NCI-H446 (cell line): ENCODE measurements at places on chromosomes 1 and 21.

DNA sequence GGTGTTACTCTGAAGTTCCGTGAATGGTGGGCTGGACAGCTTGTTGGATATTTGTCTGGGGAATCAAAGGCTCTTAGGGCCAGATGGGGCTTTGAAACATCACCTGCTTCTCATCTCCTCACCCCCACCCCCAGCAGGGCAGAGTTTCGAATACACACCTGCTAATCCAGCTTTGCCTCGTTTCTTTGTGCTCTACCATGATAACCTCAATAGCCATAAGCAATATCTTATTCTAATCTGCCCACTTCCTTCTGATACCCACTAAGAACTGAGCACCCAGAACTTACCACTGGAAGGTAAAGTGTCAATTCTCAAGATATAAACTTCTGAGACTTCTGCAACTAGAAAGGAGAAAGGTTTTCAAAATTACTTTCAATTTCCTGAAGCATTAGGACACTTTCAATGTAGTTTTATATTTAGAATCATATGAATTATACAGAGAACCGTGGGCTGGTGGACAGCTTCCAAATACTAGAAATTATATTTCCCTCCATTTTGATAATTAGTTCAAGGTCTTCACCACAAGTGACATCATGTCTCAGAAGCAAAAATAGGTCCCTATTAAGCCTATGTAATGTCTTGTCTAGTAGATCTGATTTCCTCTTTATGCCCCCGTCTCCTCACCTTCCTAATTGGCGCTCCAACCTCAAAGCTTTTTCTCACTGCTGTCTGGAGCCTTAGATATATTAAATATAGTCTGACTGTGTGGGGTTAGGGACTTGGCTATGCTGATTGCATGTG, 64.4 kb upstream of the NEK2 start:
- no peak for DNase-seq

- no peak for DNase-seq
Observed at GRCh38 chr1:35030756-35031446, 844 bp downstream of the ZMYM6 start.

GRCh38 chr1:32695098-32695904, 7.3 kb downstream of the SYNC start:
- no peak for DNase-seq

- DNase-seq: no peak
Observed at GRCh38 chr1:108850929-108851328, 6.0 kb downstream of the AKNAD1 start.

DNA sequence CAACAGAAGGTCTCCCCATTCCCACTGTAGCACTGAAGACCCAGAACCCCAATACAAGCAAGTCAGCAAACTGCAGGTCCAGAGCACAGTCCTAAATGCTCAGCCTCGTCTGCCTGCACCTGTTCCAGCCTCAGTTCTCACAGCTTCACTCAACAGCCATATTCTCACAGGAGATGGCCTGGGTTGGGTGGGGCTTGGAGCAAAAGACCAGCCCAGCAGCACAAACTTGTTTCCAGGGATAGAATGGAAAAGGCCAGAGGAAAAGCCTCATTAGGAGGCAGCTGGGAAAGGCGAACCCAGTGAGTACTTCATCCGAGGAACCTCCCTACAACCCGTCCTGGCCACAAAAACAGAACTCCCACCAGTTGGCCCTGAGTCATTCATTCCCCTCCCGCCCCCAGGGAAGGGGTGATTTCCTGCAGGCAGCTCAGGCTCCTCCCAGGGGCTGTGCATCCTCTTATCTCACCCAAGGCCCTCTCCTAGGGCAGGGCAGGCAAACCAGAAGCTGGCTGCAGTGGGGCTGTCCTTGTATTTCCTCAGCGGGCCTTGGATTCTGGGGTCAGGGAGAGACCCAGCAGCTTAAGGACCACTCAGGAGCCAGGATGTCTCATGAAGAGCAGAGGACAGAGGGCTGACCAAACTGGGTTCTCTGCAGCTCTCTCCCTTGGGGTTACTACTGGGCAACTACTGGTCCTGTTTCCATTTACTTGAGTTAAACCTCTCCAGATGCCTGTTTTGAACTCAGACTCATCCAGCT, 7.4 kb upstream of the MPL start:
- no peak for DNase-seq

- DNase-seq: no peak
Observed at GRCh38 chr1:235999259-235999925, 65.5 kb downstream of the NID1 start.

GRCh38 chr1:233543338-233544255, 70.3 kb upstream of the KCNK1 start:
- DNase-seq: peak; percentile 20

DNA sequence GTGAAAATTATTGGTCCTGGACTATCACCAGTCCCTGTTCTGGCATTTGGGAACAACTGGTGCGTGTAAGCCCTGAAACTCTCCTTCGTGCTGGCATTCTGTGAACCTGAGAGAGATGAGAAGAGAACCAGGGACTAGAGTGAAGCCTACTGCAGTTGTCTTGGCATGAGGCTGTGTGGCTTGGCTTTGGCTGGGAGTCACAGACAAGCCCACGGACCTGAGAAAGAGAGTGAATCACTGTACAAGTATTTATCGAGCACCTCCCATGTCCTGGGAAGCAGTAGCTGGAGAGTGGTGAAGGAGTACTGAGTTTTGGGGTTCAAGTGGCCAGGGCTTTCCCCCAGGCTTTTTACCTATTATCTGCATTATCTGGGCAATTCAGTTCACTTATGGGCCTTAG, 63.3 kb downstream of the FGGY start:
- peak; percentile 21 for DNase-seq

- DNase-seq: no peak
Observed at GRCh38 chr1:29757866-29758780, 521.8 kb downstream of the PTPRU start.

GRCh38 chr1:232333419-232333767, 296.5 kb downstream of the SIPA1L2 start:
- no peak for DNase-seq

GRCh38 chr1:13802782-13803545, 103.0 kb downstream of the PRDM2 start:
- DNase-seq: no peak

DNA sequence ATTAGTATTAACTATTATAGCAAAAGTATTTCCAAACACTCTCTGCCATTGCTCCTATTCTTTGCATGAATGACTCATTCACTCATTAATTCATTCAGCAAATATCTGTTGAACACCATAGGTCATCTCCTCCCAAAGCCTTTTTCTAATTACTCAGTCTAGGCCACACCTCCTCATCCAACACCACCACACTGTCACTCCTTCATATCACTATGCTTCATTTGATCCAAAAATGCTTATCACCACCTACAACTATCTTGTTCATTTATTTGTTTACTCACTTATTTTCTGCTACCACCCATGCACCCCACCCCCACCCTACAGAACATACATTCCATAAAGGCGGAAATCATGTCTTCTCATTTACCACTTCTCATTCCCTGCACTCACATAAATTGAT, 94.4 kb upstream of the TNFSF4 start:
- no peak for DNase-seq

GRCh38 chr21:43721939-43722338, 3.0 kb downstream of the PDXK start:
- DNase-seq: no peak

DNA sequence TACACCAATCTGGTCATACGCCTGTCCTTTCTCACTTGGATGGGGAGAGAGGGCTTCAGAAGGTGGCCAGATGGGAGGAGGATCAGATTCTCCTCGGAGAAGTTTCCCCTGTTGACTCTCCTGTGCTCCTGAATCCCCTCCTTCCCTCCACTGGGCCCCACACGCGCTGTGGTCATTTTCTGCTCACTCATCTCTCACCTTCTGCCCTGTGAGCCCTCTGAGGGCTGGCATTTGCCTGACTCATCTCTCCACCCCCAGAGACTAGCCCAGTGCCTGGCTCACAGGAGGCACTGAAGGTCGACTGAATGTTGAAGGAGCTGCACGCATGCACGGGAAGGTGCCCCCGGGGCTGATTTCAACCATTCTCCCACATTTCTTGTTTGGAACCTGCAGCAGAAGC, 14.2 kb downstream of the ABCA4 start:
- no peak for DNase-seq

- DNase-seq: peak; percentile 17
Observed at GRCh38 chr1:242691610-242691945, 167.1 kb upstream of the PLD5 start.

DNA sequence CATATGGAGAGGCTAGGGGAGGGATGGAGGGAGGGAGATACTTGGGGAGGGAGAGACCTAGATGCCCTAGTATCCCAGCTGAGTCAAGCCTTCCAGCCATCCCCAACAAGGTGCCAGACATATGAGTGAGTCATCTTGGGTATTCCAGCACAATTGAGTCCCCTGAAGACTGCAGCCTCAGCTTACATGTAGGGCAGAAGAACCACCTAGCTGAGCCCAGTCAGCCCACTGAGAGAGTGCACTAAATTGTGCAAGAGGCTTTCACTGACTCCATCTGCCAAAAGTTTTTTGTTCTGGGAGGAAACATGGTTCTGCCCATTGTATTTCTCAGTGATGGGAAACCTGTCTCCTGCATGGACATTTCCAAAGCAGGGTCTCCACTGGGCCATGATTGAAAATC, 76.4 kb downstream of the FOXD2 start:
- no peak for DNase-seq

GRCh38 chr1:86245566-86246190, 89.1 kb upstream of the COL24A1 start:
- no peak for DNase-seq

GRCh38 chr1:46653405-46653958, 14.7 kb downstream of the ATPAF1 start:
- no peak for DNase-seq

GRCh38 chr1:44368471-44369151, 13.6 kb upstream of the ERI3 start:
- DNase-seq: no peak

DNA sequence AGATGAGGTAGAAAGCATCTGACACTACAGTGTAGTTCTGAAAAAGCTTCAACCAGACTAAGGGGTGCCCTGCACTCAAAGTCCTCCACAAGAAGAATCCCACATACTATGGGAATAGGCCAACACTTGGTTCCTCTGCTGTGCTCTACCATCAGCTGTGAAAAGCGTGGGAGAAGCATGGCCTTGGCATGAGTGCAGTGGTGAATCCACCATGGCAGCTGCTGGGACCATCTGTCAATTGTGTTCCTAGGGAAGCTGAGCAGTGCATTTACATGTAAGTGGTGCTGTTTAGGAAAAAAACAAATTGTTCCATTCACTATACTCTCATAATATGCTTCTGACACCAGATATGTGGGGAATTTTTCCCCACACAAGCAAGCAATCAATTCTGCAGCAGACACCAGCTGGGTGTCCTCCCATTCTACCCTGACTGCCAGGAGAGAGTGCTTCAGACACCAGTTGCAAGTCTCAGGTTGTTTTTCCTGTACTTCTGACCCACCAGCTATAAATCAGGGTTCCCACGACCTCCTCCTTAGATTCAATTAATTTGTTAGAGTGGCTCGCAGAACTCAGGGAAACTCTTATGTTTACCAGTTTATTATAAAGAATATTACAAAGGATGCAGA, 230.8 kb upstream of the CHRM3 start:
- peak; percentile 77 for DNase-seq

DNA sequence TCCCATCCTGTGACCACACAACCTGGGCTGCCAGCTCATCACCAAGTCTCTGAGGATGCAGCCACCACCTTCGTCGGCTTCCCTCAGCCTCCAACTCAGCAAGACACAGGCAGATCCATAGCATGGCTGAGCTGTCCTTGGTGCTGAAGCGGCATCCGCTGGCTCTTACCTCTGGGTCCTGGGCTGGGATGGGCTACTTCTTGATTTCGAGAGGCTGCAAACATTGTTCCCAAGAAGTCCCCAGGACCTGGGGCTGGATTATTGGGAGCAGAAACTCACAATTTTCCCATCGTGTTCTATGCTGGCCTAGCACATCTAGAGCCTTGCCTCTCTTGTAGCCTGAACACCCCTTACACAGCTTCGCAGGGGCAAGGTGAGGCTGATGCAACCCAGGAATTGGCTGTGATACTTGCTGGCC, 24.9 kb upstream of the C1QA start:
- no peak for DNase-seq

- no peak for DNase-seq
Observed at GRCh38 chr21:34078915-34079314, 5.5 kb downstream of the MRPS6 start.

DNA sequence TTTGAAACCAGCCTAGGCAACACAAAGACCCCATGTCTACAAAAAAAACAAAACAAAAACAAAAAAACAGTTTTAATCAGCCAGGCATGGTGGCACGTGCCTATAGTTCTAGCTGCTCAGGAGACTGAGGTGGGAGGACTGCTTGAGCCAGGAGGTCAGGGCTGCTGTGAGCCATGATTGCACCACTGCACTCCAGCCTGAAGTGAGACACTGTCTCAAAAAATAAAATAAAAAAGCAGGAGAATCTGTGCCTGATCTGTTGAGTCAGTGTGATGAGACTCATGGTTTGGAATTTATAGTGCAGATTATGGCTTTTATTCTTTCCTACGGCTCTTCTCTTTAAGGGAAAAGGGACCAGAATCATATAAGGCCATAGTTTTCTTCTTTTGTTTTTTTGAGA, 16.5 kb downstream of the TRIT1 start:
- DNase-seq: no peak

GRCh38 chr21:42830456-42831455, 48.6 kb downstream of the WDR4 start:
- DNase-seq: no peak

- no peak for DNase-seq
Observed at GRCh38 chr1:30275926-30276764, 447.2 kb downstream of the MATN1 start.

DNA sequence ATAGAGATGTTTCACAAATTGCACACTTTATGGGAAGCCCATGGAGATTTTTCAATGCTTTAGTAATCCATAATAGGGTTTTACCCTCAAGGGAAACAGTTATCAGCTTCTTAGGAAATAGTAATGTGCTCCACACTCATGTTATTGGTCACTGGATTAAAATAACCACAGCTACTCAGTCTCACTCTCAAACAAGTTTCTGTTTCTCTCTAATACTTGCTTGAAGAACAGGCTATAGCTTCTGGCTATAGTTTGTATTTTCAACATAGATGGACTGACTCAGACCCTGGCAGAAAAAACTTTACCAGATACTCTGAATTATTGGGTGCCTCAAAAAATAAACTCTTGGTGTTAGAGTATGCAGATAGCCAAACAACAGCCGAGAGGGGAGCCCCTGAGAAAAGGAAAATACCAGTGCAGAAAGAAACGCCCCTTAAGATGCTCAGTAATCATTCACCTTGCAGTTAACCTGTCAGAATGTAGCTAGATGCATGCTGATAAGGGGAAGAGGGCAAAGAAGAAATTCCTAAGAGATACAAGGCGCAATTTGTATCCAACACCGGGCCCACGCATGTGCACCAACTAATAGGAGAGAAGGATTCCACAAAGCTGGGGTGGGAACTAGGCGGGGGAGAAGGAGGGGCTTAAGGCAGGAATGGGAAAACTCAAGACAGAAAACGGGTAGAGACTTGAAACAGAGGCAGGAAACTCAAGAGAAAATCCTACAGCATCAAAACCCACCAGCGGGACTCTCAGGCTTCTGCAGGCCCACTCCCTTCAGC, 30.4 kb upstream of the PDE4B start:
- no peak for DNase-seq
